ENCODE measurements at places on chromosomes 1 and 21.
A peak's percentile ranks its signal among the peaks of the same experiment; 100 is the strongest.

GRCh38 chr1:246450611-246451251, 56.3 kb downstream of the SMYD3 start:
- DNase-seq, result no peak

- DNase-seq, result no peak
Observed at GRCh38 chr1:184828369-184828717, 73.7 kb upstream of the EDEM3 start.

DNA sequence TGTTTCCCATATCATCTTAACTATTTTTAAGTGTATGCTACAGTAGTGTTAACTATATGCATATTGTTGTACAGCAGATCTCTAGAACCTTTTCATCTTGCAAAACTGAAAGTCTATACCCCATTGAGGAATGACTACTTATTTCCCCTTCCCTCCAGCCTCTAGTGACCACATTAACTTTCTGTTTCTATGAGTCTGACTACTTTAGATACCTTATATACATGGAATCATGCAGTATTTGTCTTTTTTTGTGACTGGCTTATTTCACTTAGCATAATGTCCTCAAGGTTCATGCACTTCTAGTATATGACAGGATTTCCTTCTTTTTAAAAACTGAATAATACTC, 96.5 kb upstream of the BTG3 start:
- no peak for DNase-seq

- DNase-seq, result no peak
Observed at GRCh38 chr1:159756397-159756796, 24.4 kb upstream of the DUSP23 start.

DNA sequence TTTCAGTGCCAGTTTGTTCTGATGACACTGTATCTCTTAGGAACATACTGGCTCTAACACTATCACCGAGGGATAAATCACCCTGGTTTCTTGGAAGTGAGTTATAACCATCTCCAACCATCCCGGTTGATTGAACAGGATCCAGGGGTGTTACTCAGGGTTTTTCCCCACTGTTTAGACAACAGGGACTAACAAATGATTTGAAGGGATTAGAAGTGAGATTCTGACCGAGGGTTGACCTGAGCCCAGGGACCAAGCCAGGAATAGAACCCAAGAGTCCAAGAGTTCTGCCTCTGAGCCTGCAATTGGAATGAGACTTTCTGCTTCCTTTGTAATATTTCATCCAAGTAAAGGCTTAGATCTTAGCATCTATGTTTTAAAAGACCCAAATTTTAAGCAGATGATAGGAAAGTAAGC, 154.0 kb downstream of the DHRS3 start:
- no peak for DNase-seq

DNA sequence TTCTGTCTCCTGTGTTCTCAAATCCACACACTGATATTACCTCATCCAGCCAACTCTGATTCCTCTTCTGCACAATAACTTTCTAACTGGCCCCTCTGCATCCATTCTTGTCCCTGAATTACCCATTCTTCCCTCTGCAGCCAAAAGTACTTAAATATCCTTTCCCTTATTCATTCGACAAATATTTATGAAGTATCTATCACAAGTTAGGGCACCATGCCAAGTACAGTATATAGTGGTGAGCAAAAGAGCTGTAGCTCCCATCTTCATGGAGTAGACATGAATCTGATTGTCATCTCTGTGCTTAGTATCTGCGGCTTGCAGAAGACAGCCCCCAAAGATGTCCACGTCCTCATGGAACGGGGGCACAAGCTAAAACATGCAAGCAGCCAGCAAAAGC, 316.8 kb downstream of the SETD4 start:
- no peak for DNase-seq

GRCh38 chr21:31509194-31510017, 150.1 kb upstream of the SOD1 start:
- DNase-seq, result peak; percentile 65

DNA sequence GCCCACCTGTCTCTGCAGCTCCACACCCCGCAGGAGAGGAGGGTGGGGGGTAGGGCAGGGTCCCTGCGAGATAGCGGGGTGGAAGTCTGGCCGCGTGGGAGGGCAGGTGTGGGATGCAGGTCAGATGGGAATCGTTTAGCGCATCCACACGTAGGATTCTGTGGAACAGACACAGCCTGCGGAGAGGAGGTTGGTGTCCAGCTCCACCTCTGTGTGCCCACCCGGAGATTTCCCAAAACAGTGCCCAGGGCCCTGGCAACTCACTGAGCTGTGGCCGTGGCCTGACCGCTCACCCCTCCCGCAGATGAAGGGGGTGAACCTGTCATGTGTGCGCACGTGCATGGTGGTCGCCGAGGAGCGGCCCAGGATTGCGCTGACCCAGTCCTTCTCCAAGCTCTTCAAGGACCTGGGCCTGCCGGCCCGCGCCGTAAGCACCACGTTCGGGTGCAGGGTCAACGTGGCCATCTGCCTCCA, 46.9 kb downstream of the S100B start:
- no peak for DNase-seq

DNA sequence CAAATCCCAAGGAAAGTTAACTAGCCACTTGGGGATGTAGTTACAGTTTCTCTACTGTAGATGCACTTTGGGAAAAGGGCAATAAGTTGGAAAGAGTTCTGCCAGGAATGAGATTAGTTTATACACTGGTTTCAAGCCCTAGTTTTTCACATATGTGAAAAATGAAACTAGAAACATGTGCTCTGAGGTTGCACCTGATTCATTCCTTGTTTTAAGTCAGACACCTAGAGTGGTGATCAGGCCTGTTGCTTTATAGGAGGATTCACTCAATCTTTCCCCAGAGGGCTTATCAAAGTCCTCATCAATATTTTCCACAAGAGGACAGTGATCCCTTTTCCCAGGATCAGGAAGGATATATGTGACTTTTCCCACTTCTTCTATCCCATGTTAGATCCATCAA, 515.9 kb upstream of the PKN2 start:
- no peak for DNase-seq

DNA sequence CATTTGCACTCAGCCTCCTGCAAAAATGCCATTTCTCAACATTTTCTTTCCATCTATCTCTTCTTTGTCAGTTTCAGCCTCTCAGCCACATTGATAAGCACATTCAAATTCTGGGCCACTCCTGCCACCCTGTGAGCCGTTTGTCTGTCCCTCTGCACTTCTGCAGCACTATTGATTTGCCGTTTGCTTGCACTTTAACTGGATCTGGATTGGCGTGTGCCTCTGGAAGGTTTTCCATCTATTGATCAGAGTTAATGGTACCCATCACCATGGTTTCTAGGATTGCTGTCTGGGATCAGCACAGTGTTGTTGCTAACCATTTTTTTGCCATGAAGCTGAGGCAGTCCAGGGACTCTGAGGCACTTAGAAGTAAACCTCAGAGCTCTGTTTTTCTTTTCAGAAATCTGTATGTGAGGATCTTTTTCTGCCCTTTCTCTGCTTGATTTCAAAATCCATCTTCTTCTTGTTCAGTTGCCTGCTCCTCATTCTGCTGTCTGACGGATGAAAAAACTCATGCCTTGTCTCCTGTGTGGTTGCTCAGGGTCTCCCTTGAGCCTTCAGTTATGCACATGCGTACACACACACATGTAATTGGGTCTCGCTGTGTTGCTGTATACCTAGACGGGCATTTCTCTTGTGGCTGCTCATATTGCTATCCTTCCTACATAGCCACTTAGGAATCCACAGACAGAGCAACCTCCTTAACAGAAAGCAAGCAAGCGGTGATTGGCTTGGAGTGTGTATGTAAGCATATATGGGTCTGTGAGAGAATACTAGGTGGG, 67.9 kb downstream of the NOS1AP start:
- no peak for DNase-seq

DNA sequence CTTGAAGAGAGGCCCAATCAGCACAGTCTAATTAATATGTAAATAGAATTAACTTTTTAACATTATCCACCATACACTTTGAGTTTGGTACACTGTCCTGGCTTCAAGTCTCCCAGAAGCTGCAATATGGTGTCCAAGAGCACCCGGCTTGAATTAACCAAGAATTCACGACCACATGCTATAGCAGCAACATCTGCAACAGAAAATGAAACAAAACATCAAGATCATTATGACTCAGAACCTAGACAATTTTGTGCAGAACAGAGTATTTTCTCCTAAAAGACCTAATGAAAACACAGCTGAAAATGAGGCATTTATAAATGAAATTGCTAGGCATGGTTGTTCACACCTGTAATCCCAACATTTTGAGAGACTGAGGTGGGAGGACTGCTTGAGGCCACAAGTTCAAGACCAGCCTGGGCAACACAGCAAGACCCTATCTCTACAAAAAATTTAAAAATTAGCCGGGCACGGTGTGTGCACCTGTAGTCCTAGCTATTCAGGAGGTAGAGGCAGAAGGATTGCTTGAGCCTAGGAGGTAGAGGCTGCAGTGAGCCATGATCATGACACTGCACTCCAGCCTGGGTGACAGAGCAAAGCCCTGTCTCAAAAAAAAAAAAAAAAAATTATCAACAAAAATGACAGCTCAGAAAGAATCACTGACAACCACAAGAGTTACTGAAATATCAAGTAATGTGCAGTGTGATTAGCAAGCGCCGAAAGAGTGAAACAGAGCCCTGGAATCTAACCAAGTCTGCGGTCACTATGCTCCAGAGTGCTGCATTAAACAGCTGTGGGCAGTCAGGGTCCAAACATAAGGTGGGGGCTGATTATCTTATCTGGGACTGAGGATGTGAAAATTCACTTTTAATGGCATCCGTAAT, 45.3 kb downstream of the HSF2BP start:
- no peak for DNase-seq

DNA sequence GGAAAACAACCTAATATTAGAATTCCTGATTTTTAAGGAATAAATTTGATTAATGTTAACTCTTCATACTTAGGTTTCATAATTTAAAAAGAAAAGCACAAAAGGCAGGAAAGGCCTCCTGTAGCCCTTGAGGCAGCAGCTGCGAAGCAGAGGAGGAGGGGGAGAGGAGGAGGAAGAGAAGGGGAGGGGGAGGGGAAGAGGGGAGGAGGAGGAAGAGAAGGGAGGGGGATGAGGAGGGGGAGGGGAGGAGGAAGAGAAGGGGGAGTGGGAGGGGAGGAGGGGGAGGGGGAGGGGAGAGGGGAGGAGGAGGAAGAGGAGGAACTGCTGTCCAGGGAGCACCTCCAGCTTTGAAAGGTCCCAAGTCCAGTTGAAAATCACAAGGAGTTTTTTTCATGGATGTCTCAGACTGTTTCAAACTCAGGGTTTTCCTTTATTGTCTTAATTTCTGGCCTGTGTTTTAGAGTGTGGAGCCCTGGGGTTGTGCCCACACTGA, 35.1 kb upstream of the DIP2A start:
- DNase-seq, result no peak

GRCh38 chr1:65264197-65264929, 45.0 kb upstream of the DNAJC6 start:
- no peak for DNase-seq

DNA sequence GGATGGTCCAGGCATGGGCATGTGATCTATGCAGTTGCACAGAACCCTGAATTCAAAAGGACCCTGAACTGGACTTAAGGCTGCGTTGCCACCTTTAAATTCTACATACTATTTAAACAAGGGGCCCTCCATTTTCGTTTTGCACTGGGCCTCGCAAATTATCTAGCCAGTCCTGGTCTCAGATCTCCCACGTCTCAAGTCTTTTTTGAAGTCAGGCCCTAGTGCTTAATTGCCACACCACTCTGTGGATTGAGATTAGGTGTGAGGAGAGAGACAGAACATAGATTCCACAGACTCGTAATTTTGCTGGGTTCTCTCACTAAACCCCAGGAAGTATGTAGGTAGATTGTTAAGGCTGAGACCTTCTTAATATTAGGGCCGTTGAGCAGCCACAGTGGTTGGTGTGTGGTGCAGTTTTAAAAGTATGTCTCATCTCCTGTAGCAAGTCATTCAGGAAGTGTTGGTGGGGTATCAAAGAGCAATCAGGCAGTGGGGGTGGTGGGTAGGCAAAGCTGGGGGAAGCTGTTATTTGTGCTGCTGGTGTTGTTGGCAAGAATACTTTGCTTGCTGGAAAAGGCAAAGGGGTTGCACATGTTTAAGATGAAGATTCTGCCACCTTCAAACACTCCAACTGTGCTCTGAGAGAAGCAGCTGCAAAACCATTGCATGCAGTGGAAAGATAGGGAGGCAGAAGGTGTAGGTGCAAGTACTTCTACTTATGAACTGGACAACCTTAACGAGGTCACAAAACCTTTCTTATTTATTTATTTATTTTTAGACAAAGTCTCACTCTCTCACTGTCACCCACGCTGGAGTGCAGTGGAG, 11.2 kb downstream of the CD84 start:
- peak; percentile 66 for DNase-seq

GRCh38 chr1:151048645-151049032, 1.1 kb downstream of the C1orf56 start:
- peak; percentile 47 for DNase-seq

GRCh38 chr1:235326719-235327558, 1.0 kb downstream of the ARID4B start:
- peak; percentile 46 for DNase-seq

- DNase-seq, result no peak
Observed at GRCh38 chr1:44806025-44806703, 987 bp downstream of the DYNLT4 start.

DNA sequence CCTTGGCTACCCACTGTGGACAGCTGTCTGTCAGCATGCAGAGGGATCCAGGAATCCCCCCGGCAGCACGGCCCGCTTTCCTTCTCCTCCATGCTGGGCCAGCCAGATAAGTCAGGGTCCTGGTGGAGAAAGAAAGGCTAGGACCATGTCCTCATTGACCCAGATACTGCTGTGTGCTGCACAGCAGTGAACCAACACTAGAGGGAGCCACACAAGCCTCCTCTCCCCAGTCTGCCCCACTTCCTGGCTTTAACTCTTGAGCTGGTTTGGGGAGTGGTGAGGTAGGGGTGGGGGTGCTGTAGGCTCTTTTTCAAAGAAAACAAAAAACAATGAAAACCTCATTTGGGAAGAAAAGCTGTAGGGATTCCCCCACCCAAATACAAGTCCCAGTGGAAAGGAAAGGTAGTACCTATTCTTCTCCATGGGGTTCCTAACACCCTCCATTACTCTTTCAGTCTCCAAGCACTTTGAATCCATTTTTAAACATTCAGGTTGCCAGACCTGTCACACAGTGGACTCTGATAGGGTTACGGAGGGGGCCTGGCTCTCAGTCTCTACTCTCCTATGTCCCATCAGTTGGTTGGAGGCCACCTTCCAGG, 84.9 kb upstream of the CD1D start:
- no peak for DNase-seq

GRCh38 chr1:236514703-236515442, 8.9 kb upstream of the LGALS8 start:
- no peak for DNase-seq

DNA sequence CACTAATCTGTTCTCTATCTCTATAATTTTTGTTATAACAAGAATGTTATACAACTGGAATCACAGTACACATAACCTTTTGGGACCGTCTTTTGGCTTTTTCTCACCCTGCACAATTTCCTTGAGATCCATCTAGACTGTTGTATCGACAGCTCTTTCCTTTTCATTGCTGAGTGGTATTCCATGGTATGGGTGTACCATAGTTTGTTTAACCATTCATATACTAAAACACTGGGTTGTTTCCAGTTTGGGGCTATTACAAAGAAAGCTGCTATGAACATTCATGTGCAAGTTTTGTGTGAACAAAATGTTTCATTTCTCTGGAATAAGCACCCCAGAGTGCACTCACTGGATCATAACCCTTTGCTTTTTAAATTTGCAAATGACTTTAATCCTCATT, 15.4 kb upstream of the HCRTR1 start:
- no peak for DNase-seq
